Left ventricle myocardium superior (tissue), 1 donor: ENCODE measurements at places on chromosomes 16 and 17.
A peak's percentile ranks its signal among the peaks of the same experiment; 100 is the strongest.

DNA sequence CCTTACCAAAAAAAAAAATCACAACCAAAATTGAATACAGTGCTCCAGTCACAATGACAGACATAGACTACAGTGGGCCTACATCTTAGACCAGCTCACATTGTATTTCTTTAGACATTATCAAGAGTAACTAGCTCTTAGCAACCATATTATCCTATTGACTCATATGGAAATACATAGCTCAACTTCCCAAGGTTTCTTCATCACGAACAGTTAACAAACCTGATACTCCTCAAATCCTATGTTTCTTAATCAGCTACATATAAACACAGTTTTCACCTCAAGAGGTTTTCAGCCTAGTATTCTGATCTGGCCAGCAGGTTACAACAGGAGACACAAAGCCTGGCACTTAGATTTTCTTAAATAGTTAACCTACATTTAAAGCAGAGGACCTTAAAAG lies 29.7 kb downstream of the CMC2 start:
- DNase-seq = no peak

DNA sequence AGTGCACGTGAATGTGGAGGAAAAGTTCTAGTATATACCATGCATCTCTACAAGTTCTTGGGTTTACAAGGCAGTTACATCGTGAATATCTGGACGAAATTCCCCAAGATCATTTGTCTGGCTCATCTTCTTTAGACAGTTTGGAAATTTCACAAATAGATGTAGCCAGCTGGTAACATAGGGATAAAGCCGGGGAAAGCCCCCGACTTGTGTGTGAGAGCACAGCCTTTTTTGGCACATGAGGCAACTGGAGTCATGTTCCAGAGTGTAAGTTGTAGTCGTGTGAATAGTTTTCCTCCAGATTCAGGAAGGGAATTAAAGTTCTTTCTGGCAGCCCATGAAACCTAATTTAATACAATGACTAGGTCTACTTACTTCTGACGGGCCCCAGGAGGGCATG lies 62.3 kb downstream of the MARCHF10 start:
- no peak for DNase-seq

DNA sequence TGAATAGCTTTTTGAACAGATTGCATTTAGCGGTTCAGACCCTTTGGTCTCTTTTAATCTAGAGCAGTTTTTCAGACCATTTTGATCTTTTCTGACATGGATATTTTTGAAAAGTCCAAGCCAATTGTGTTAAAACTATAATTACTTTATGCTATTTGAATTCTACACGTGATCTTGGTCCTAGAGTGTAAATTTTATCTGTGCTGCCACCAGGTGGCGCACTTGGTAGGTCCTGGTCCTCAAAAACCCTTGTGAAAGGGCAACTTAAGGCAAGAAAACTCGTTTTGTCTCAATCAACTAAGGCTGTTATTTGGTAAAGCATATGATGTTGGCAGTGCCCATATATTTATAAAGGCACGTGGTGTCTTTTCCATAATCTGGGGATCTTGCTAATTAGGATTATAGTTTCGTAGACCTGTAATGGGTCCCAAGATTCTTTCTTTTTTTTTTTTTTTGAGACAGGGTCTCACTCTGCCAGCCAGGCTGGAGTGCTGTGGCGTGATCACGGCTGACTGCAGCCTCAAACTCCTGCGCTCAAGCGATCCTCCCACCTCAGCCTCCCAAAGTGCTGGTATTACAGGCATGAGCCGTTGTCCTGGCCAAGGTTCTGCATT lies 43.9 kb upstream of the TEX2 start:
- DNase-seq = peak; percentile 74

DNA sequence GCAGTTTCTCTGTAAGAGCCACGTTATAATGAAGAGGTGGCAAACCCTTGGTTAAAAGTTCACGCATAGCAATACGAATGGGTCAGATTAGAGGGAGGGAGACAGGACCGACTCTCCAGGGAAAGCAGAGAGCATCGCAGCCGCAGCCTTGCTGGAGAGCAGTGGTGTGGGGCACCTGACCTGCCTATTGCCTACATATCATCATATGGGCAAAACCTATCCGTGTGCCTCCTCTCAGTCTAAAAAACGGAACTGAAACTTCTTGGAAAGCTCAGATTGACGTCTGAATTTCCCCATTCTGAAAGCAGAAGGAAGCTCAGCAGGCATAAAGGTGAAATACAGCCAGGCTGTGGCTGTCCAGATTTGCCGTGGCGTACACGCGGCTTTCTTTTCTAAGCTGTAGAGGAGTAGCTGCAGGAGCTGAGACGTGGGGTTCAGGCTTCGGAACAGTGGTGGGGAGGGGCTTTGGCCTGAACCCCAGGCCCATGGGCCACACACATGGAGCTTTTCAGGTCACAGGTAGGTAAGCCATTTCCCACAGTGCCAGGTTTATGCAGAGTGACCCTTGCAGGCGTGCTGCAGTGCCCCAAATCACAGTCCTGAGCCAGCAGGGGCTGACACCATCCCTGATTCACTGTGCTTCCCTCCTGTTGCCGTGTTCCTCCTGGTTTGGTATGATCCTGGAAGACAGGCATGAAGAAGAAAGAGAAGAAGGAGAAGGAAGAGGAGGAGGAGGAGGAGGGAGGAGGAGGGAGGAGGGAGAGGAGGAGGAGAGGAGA lies 41.6 kb upstream of the TNRC6C start:
- no peak for DNase-seq

- DNase-seq = no peak
Measured at GRCh38 chr16:11868412-11868980, 17.2 kb upstream of the RSL1D1 start.

DNA sequence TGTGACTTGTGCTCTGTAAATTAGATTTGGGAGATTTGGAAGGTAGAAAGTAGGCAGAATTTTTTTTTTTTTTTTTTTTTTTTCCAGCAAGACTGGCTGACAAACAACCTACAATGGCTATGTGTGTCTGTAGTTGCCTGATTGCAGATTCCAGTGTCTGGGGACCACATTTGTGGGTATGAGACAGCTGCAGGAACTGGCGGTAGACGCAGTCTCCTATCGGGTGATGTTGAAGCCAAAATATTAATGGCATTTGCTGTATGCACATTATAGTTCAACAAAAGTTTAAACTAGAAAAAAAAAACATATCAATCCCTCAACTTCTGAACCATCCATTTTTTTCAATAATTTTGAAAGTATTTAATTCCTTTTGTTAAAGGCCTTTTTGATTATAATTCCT lies 665.2 kb downstream of the TOX3 start:
- DNase-seq = no peak

- DNase-seq = no peak
Measured at GRCh38 chr16:2328428-2328827, 12.1 kb downstream of the ABCA3 start.

DNA sequence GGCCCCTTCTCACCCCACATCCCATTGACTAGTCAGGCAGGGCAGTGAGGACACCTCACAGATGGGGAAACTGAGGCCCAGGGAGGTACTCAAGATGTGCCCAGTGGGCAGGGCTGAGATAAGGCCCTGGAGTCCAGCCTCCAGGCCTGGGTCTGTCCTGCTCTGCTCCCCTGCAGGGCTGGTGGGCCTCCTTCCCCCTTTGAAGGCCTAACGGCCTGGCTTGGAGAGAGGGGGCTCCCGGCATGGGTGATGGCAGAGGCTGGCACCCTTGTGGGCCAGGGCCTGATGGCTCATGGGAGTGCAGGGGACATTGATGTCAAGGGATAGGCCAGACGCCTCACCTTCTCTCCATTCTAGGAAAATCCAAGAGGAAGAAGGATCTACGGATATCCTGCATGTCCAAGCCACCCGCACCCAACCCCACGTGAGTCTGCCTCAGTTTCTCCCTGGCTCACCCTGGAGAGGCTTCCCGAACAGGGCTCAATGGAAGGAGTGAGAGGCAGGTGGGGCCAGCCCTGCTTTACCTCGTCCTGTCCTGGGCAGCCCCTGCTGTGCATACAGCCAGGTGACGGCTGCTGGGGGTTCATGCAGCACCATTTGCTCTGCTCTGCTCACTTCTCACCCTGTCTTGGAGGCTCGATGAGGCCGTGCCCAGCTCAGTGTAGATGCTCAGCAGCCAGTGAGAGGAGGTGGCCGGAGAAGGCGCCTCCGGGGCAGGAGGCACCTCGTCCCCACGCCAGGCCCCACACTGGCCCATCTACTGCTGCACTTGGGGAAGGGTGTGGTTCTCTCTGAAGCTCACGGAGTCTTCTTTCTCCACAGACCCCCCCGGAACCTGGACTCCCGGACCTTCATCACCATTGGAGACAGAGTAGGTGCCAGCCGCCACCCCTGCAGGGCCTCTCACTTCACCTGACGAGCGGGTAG lies 13.8 kb downstream of the MAP2K3 start:
- DNase-seq = no peak

- DNase-seq = no peak
Measured at GRCh38 chr17:4625181-4625617, 16.3 kb downstream of the ALOX15 start.

DNA sequence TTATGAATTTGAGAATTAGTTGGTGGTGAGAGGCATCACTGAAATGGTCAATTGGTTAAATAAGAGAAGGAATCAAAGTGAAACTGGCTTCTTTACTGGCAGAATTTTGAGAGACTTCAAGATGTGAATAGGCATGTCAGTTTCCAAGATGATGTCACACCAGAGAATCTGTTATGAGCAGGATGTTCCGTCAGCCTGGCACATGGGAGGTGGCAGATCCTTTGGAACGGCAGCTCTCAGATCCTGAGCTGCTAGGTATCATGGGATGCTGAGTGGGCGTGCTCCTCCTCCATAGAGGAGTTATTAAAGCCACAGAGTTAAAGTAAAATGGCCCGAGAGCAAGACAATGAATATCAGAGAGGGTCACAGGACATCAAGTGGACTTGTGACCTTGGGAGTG lies 444.3 kb upstream of the HSBP1 start:
- DNase-seq = no peak

DNA sequence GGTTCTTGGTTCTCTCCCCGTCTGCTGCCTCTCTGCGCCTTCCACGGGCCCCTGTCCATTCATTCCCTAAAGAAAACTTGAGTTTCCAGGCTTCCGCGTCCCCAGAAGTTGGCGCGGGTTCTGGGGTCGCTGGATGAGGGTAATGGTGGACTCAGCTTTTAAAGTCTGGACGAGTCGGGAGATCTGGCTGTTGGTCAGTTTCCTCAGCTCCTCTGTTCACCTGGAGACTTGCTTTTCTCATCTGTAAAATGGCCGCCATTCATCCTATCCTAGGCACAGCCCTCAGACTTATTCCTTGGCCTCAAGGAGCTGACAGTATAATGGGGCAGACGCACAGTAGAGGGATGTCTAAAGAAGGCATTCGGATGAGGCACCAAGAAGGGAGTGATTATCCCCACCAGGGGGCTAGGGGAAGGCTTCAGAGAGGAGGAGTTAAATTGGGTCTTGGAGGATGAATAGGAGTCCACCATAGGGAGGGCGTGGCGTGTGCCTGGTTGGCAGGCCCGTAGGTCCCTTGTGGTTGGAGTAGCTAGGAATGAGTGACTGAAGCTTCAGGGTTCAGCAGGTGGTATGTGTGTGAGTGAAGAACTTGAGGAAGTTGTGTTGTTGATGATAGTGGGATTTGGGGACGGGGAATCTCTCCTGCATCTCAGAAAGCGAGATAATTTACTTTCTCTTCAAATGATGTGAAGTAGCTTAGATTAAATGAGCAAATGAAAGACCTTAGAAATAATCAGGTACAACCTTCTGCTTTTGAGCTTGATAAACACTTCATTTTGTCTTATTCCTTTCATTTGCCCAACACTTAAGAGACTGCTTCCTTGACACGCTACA lies 652 bp downstream of the VPS35L start:
- DNase-seq = no peak

- DNase-seq = no peak
Measured at GRCh38 chr17:59093145-59093701, 13.5 kb downstream of the TRIM37 start.

GRCh38 chr17:50558091-50558490 lies 2.4 kb upstream of the CACNA1G start:
- DNase-seq = no peak

- DNase-seq = no peak
Measured at GRCh38 chr16:74073456-74073855, 223.2 kb upstream of the PSMD7 start.
